ENCODE measurements at places on chromosomes 4 and X. TPM values are rescaled to one million over a fixed set of nuclear protein-coding genes. Genes with fewer than 3 reads are reported as not detected.

The MFSD8 gene
- 20.9 TPM for total RNA-seq

The LGI2 gene
- total RNA-seq, result 1.3 TPM

The PNCK gene
- not detected for total RNA-seq

GRCh38 chrX:41350976-41351569, 17.1 kb downstream of the DDX3X start:
- H3K4me3 ChIP-seq, result no peak overlapping the region
- peaks cover 34% of the 10 kb centered on the region for H3K36me3 ChIP-seq
- no peaks in the 10 kb centered on the region for H3K27me3 ChIP-seq
- H3K4me1 ChIP-seq, result peaks cover 8% of the 10 kb centered on the region
- no peak for DNase-seq

DNA sequence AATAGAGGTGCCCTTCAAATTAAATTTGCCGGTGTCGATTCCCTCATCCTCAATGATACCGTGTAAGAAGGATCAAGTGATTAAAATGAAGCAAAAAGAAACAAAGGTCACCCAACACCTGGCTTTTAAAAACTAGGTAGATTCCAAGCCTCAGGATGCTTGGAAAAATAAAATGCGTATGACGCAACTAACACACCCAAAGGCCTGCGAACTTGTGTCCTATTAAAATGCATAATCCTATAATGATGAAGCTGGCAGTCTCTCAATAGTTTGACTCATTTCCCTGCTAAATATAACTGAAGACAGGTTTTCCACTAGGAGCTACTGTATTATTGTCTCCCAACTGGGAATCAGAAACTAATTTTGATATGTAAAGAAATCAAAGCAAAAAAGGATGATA, 263.2 kb downstream of the DHX15 start:
- H3K36me3 ChIP-seq, result no peaks in the 10 kb centered on the region
- H3K4me1 ChIP-seq, result no peaks in the 10 kb centered on the region
- H3K27me3 ChIP-seq, result no peaks in the 10 kb centered on the region
- DNase-seq, result no peak
- H3K4me3 ChIP-seq, result no peak overlapping the region

DNA sequence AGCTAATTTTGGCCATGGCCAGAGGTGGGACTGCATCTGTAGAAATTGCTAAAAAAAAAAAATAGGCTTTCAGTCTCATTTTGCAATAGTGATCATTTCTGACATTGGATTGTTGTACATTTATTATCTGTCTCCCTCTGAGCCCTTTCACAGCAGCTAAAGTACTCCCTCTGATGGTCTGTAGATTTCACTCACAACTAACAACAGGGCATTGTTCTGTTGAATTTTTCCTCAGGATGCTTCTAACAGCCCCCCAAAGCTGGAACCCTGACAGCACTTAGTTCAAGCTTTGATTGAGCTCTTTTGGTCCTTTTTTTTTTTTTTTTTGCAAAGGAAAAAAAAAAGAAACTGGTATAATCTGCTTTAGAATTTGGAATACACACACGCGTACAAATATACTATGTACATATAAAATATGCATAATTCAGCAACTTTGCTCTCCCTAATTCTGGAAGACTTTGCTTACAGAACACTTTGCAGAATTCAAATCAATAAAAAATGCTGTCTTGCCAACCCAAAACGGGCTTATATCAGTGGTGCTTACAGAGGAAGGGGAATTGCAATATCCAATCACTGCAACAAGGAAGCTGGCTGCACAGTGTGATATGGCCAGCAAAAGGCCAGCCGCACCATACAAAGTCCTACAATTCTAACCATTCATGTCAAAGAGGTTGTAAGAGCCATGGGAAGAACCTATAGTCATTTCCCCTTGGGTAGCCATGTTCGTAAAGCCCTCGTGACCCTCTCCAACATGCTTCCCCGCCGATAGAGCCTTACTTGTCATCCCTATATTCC, 406.4 kb downstream of the SMARCA1 start:
- no peak for DNase-seq
- H3K36me3 ChIP-seq, result no peaks in the 10 kb centered on the region
- no peaks in the 10 kb centered on the region for H3K27me3 ChIP-seq
- H3K4me3 ChIP-seq, result no peak overlapping the region

DNA sequence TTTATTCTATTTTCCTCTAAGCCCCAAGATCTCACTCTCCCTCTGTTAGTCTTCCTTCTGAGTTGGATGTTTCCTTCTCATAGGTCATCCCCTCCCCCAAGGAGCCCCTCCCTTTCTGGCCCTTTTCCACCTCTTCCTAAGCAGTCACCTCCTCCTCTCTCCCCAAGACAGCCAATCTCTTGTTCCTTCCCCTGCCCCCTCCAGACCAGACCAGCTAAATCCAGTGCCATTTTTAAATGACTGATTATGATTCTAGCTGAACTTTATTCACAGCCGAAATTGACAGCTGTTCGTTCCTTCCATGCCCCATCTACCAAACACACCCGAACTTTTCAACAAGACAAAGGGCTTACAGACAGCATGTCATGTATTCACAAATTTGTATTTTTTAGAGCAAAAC, 1.9 kb downstream of the SPIN2A start:
- H3K27ac ChIP-seq, result no peak overlapping the region
- H3K36me3 ChIP-seq, result no peaks in the 10 kb centered on the region
- H3K27me3 ChIP-seq, result no peaks in the 10 kb centered on the region
- no peak for DNase-seq
- H3K4me3 ChIP-seq, result no peak overlapping the region
- no peaks in the 10 kb centered on the region for H3K4me1 ChIP-seq

DNA sequence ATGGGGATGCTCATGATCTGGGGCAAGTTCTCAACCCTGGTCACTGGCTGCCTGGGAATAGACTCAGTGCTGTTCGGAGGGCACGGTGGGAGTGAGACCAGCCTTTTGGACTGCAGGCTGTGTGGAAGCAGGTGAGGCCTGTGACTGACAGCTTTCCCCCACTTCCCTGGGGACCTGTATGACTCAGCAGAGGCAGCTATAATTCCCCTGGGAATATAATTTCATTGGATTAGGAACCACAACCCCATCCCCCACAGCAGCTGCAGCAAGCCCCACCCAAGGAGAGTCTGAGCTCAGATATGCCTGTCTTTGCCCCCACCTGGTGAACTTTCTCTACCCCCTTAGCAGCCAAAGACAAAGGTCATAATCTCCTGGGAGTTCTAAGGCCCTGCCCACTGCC, 408.6 kb downstream of the PPP3CA start:
- H3K4me1 ChIP-seq, result no peaks in the 10 kb centered on the region
- DNase-seq, result no peak
- no peaks in the 10 kb centered on the region for H3K36me3 ChIP-seq
- H3K27ac ChIP-seq, result no peak overlapping the region
- no peak overlapping the region for H3K4me3 ChIP-seq

- no peak overlapping the region for H3K27ac ChIP-seq
- no peak overlapping the region for H3K4me3 ChIP-seq
- no peaks in the 10 kb centered on the region for H3K36me3 ChIP-seq
- no peaks in the 10 kb centered on the region for H3K4me1 ChIP-seq
- H3K27me3 ChIP-seq, result no peaks in the 10 kb centered on the region
- DNase-seq, result no peak
Observed at GRCh38 chrX:82218361-82218760, 1016.5 kb downstream of the SH3BGRL start.

GRCh38 chr4:10530137-10530786, 73.0 kb upstream of the ZNF518B start:
- peak overlapping the region; percentile 41 for H3K27ac ChIP-seq
- DNase-seq, result no peak
- H3K36me3 ChIP-seq, result no peaks in the 10 kb centered on the region
- no peaks in the 10 kb centered on the region for H3K27me3 ChIP-seq
- peaks cover 6% of the 10 kb centered on the region for H3K4me1 ChIP-seq
- H3K4me3 ChIP-seq, result no peak overlapping the region

DNA sequence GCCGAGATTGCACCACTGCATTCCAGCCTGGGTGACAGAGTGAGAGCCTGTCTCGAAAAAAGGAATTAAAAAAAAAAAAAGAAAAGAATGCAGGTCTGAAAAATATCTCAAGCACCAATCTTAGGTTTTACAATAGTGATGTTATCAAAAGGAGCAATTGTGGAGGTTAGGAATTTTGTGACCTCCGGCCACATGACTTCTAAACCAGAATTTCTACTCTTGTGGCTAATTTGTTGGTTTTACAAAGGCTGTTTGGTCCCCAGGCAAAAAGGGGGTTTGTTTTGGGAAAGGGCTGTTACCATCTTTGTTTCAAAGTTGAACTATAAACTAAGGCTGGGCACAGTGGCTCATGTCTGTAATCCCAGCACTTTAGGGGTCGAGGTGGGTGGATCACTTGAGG, 15.4 kb upstream of the ZNF41 start:
- no peak overlapping the region for H3K4me3 ChIP-seq
- H3K4me1 ChIP-seq, result no peaks in the 10 kb centered on the region
- H3K36me3 ChIP-seq, result no peaks in the 10 kb centered on the region
- DNase-seq, result no peak
- H3K27ac ChIP-seq, result no peak overlapping the region

DNA sequence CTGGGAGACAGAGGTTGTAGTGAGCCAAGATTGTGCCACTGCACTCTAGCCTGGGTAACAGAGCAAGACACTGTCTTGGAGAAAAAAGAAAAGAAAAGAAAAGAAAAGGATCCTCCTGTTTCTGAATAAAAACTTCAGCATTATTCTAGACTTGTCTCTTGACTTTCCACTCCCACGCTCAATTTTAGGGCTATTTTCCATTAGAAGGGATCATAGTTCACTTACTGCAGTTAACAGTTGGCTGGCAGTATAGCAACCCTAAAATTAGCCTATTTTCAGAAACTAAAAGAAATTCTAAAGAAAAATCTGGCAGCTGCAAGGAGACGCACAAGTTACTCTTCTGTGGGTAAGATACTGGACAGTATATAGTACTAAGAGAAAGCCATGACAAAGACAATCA, 28.1 kb downstream of the THOC2 start:
- H3K27me3 ChIP-seq, result no peaks in the 10 kb centered on the region
- H3K27ac ChIP-seq, result no peak overlapping the region
- no peaks in the 10 kb centered on the region for H3K36me3 ChIP-seq
- DNase-seq, result no peak

GRCh38 chr4:105327956-105328355, 145.9 kb downstream of the PPA2 start:
- no peaks in the 10 kb centered on the region for H3K27me3 ChIP-seq
- H3K36me3 ChIP-seq, result no peaks in the 10 kb centered on the region
- no peak for DNase-seq
- H3K4me1 ChIP-seq, result no peaks in the 10 kb centered on the region
- H3K27ac ChIP-seq, result no peak overlapping the region
- no peak overlapping the region for H3K4me3 ChIP-seq

GRCh38 chr4:93203708-93204107, 624.8 kb upstream of the ATOH1 start:
- H3K27ac ChIP-seq, result no peak overlapping the region
- no peaks in the 10 kb centered on the region for H3K36me3 ChIP-seq
- H3K4me3 ChIP-seq, result no peak overlapping the region
- H3K27me3 ChIP-seq, result no peaks in the 10 kb centered on the region
- no peak for DNase-seq
- no peaks in the 10 kb centered on the region for H3K4me1 ChIP-seq

GRCh38 chr4:11495291-11495690, 66.6 kb upstream of the HS3ST1 start:
- no peak overlapping the region for H3K4me3 ChIP-seq
- H3K36me3 ChIP-seq, result no peaks in the 10 kb centered on the region
- no peak for DNase-seq
- H3K27me3 ChIP-seq, result no peaks in the 10 kb centered on the region
- H3K4me1 ChIP-seq, result no peaks in the 10 kb centered on the region

Measured in lower lobe of right lung (tissue), 2 donors.